ENCODE measurements at places on chromosomes 16 and 17. TPM values are rescaled to one million over a fixed set of nuclear protein-coding genes. Genes with fewer than 3 reads are reported as not detected.

Gene C17orf75
- 36.3 TPM for polyA plus RNA-seq

Gene OR3A2
- not detected for polyA plus RNA-seq

Gene SLC35G6
- polyA plus RNA-seq: not detected

Gene TSPOAP1
- not detected for polyA plus RNA-seq

Gene SLFN11
- 6.9 TPM for polyA plus RNA-seq

Gene PSMC3IP
- polyA plus RNA-seq: 37.3 TPM

Gene COX6A2
- polyA plus RNA-seq: not detected

Gene SPHK1
- polyA plus RNA-seq: 14.9 TPM

Gene KRT17
- polyA plus RNA-seq: 0.56 TPM

Gene BAIAP3
- polyA plus RNA-seq: 0.51 TPM

Gene MFAP4
- polyA plus RNA-seq: 0.04 TPM

Gene CCL11
- polyA plus RNA-seq: not detected

Gene ZNF778
- 7.0 TPM for polyA plus RNA-seq

Gene ABCC11
- 0.09 TPM for polyA plus RNA-seq

Gene CCL22
- not detected for polyA plus RNA-seq

Gene TNS4
- polyA plus RNA-seq: 61.6 TPM

Gene CCL17
- not detected for polyA plus RNA-seq

Gene NIP7
- polyA plus RNA-seq: 64.5 TPM

Gene PRDM7
- not detected for polyA plus RNA-seq

Gene HCRT
- not detected for polyA plus RNA-seq

Gene STX8
- 93.6 TPM for polyA plus RNA-seq

Gene CDH13
- not detected for polyA plus RNA-seq

Gene TBC1D3H
- polyA plus RNA-seq: not detected

Gene SMTNL2
- 0.21 TPM for polyA plus RNA-seq

Gene TTC19
- polyA plus RNA-seq: 30.3 TPM

Gene NECAB2
- 2.4 TPM for polyA plus RNA-seq

Gene TMEM220
- polyA plus RNA-seq: 3.8 TPM

Gene C16orf89
- not detected for polyA plus RNA-seq

Gene SBK1
- 0.28 TPM for polyA plus RNA-seq

Gene WIPI1
- 9.5 TPM for polyA plus RNA-seq

Gene CD300LB
- polyA plus RNA-seq: not detected

Gene PLA2G10
- polyA plus RNA-seq: 0.37 TPM

Gene KRTAP4-4
- not detected for polyA plus RNA-seq

Gene CIBAR2
- polyA plus RNA-seq: not detected

Gene HS3ST6
- 1.4 TPM for polyA plus RNA-seq

Gene KRT38
- not detected for polyA plus RNA-seq

Gene PNMT
- polyA plus RNA-seq: not detected

Gene GPR179
- polyA plus RNA-seq: 0.04 TPM

Gene TOM1L2
- polyA plus RNA-seq: 25.8 TPM

Gene TEX14
- polyA plus RNA-seq: 0.08 TPM

Gene SARM1
- 6.9 TPM for polyA plus RNA-seq

Gene BCL6B
- polyA plus RNA-seq: 0.03 TPM

Gene MAPK8IP3
- 55.1 TPM for polyA plus RNA-seq

Gene WNT9B
- polyA plus RNA-seq: 0.07 TPM

Gene SMPD3
- 0.13 TPM for polyA plus RNA-seq

Gene PLD2
- polyA plus RNA-seq: 27.4 TPM

Gene RAB26
- 5.7 TPM for polyA plus RNA-seq

Gene ASGR2
- polyA plus RNA-seq: 0.06 TPM

Data from A549 (cell line).